ENCODE measurements at places on chromosomes 1 and 21.

DNA sequence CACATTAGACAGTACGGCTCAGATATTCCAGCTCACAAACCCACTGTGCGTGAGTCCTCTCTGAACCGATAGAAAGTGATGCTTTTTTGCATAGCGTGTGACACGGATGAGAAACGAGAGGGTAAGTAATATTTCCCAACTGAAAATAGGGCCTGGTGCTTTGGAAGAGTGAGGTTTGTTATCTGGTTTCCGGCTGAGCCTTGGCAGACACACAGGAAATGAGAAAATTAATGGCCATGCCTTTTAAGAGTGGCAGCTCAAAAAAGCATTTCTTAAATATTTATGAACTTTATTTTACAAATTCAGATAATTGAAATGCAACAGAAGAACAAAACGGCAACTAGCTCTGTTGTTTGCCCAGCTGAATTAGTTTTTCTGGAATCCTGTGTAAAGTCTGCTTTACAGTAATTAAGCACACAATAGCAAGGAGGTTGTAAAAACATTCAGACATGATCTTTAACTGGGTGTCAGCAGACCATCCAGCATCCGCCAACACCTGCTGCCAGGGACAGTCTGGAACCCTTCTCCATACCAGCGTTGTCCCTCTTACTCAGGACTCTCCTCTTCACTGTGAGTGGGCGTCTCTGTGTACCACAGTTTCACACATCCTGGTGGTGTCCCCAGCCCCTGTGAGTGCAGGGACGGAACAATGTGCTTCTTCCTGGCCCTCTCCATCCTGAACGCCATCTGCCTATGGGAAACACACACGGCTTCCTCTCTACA, 155.4 kb downstream of the PGBD5 start:
- peak; percentile 53 for DNase-seq

DNA sequence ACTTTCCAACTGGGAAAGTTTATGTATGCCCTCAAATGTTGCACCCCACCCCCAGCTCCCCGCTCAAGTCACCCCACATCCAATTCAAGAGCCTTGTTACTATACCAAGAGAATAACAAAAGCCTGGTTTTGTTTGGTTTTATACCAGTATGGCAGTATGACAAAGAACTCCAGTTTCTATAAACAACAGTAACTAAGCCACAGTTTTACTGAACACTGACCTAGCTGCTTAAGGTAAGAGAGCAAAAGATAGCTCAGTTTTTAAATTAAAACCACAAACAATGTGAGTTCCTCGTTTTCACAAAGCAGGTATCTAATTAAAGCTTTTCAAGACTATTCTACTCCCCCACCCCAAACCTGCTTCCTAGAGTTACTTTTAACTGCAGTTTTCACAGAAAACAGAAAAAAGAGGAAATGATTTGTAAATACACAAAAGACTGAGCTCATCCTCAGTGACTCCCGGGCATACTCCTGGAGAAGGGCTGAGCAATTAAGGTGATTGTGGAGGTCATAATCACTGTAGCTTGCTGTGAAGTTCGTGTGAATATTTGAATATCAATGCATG, 59.3 kb upstream of the LHX8 start:
- DNase-seq = no peak

DNA sequence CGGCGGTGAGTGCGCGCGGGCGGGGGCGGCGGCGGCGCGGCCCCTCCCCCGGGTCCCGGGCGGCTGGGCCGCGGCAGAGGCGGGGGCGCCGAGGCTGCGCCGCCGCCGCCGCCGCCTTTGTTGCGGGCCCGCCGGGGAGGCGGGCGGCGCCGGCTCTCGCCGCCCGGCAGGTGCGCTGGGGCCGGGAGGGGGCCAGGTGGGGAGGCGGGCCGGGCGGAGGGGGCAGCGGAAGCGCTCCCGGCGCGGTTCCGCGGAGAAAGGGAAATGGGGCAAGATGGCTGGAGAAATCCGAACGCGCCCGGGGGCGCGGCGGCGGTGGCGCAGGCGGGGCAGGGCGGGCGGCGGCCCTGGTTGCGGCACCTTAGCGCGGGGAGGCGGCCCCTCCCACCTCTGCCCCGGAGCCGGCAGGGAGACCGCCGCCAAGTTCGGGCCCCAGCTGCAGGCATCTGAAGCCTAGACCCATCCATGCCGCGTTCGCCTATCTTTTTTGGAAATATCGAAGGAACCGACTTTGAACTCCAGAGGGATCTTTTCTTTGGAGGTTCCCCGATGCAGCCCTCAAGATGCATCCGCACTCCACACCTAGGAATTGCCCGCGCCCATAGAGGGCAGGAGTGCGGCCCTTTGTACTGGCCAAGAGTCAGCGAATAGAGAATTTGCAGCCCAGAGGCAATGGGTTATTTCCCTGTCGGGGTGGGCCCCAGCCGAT, 479 bp downstream of the POGK start:
- DNase-seq = peak; percentile 65

- no peak for DNase-seq
Measured at GRCh38 chr1:22709227-22709626, 1.4 kb upstream of the EPHB2 start.

DNA sequence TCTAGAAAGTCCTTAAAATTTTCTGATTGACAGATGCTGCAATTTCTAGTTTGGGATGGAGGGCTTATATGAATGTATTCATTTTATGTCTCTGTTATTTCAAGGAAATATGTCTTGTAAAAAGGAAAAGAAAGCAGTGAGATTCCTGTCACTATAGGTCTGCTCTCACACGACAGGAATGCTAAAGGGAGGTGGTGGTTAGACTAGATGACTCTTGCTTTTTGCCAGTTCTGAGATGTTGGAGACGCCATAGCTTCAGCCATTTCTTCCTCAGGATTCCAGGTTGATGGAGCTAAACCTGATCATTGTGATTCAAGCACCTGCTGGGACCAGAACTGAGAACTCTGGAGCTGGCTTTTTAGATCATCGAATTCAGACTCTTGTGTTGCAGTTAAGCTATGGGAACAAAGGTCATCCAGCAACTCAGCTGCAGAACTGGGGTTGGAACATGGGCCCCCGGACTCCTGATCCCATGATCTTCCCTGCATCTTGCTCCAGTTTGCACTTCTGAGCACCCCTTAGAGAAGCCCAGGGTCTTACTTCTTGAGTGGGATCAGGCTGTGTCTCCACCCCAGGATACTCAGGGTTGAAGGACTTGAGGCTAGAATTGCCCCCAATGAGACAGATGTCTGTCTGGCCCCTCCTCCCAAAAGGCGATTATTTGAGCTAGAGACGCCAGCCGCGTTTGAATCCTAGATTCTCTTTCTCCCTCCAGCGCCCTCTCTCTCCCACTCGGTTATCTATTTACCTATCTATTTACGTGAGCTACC, 46.7 kb upstream of the FOXO6 start:
- no peak for DNase-seq

Data from BE2C (cell line).